ENCODE measurements at places on chromosomes 2 and 18. TPM values are rescaled to one million over a fixed set of nuclear protein-coding genes. Genes with fewer than 3 reads are reported as not detected.

- no peak for DNase-seq
- no peaks in the 10 kb centered on the region for H3K27me3 ChIP-seq
- H3K27ac ChIP-seq = peak overlapping the region; percentile 35
- no peak overlapping the region for H3K4me3 ChIP-seq
- no peaks in the 10 kb centered on the region for H3K4me1 ChIP-seq
- no peaks in the 10 kb centered on the region for H3K36me3 ChIP-seq
Observed at GRCh38 chr18:26262156-26262555, 35.9 kb downstream of the TAF4B start.

DNA sequence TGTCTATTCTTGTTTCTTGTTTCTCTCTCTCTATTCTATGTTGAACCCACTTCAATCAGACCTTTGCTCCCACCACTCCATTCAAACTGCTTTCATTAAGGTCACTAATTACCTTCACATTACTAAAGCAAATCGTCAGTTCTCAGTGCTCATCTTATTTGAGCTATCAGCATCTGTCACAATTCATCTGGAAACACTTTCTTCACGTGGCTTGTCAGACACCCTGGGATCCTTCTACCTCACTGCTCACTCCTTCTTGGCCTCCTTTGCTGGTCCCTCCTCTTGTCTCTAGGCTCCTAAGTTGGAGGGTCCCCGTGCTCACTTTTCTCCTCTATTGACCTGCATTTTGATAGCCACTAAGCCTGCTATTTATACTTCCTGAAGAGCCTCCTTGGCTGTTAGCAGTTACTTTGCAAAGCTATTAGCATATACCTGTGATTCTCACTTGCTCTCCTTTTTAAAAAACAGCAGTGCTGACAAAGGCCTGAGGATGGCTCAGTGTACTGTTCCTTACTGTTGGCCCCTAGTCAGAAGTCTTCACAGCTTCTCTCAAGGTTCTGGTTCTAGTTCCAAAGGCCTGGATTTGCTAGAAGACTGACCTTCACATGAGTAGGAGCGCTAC, 80.2 kb downstream of the PLEKHM3 start:
- no peak overlapping the region for H3K4me3 ChIP-seq
- H3K27me3 ChIP-seq = no peaks in the 10 kb centered on the region
- no peak overlapping the region for H3K27ac ChIP-seq
- H3K4me1 ChIP-seq = peaks cover 8% of the 10 kb centered on the region

- H3K4me1 ChIP-seq = peaks cover 36% of the 10 kb centered on the region
- DNase-seq = no peak
- no peak overlapping the region for H3K4me3 ChIP-seq
- H3K27ac ChIP-seq = no peak overlapping the region
- H3K36me3 ChIP-seq = peaks cover 2% of the 10 kb centered on the region
Observed at GRCh38 chr2:8606649-8607550, 75.0 kb upstream of the ID2 start.

- no peaks in the 10 kb centered on the region for H3K36me3 ChIP-seq
- no peak overlapping the region for H3K27ac ChIP-seq
- no peak for DNase-seq
- no peak overlapping the region for H3K4me3 ChIP-seq
- no peaks in the 10 kb centered on the region for H3K4me1 ChIP-seq
Observed at GRCh38 chr18:22594155-22594690, 176.5 kb upstream of the CTAGE1 start.

DNA sequence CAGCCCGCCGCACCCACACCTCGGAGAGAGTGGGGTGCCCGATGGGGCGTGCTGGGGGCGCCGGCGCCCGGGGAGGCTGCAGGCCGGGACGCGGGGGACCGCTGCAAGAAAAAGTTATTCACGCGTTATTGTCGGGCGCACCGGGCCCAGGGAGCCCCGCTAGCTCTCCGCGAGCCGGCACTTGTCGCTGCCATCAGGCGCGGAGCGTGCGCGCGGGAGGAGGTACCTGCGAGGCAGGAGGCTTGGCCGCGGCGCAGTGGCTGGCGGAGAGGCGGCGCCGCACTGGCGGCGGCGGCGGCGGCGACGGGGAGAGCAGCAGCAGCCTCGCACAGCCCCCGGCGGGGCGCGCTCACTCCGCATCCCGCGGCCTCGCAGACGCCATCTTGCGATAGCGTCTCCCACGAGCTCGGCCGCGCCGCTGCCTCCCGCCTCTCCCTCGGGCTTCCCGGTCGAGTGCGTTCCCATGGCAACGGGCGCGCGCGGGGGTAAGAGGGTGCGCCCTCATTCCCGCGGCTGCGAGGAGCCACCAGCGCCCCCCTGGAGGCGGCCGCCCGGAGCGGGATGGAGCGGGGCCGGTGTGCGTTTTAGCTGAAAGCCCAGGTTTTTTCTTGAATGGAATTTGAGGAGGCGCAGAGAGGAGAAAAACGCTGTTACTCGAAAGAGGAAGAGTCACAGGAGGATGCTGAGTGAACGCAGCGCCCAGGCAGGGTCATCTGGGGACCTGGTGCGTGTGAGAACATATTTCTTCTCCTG, at the start of gene CHN1:
Gene CHN1, minus strand, starts transcription at position 402 of the 753 bp plus-strand sequence. CDS start 469 bp downstream, outside the sequence.
- H3K27ac ChIP-seq = peak within 1 kb of the TSS; percentile 98
- peaks cover 7% of the 10 kb centered on the region for H3K27me3 ChIP-seq
- no peaks in the 10 kb centered on the region for H3K36me3 ChIP-seq
- peaks cover 30% of the 10 kb centered on the region for H3K4me1 ChIP-seq

- DNase-seq = no peak
- peaks cover 1% of the 10 kb centered on the region for H3K36me3 ChIP-seq
- no peak overlapping the region for H3K4me3 ChIP-seq
Observed at GRCh38 chr18:56647951-56648893, 2.9 kb upstream of the WDR7 start.

- H3K4me1 ChIP-seq = no peaks in the 10 kb centered on the region
- no peak overlapping the region for H3K4me3 ChIP-seq
- no peaks in the 10 kb centered on the region for H3K27me3 ChIP-seq
- no peaks in the 10 kb centered on the region for H3K36me3 ChIP-seq
- no peak for DNase-seq
Observed at GRCh38 chr2:226711606-226712296, 87.9 kb downstream of the IRS1 start.

DNA sequence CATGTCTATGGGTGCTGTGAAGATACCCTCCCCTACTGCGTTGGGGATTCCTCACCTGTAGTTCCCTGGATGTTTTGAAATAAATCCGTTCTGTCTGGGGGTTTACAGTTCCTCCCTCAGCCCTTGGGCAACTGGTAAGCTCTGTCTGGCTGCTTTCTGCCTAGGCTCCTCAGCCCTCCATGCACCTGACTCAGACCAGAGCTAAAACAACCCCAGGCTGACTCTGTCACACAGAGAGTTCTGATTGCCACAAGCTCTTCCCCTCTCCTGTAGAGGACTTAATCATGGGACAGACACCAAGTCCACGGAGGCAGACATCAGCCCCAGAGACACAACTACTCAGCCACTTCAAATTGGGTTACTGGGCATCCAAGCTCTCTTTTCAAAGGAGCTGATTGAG, 6.3 kb downstream of the VIT start:
- peaks cover 2% of the 10 kb centered on the region for H3K27me3 ChIP-seq
- peaks cover 18% of the 10 kb centered on the region for H3K4me1 ChIP-seq
- H3K27ac ChIP-seq = no peak overlapping the region
- H3K4me3 ChIP-seq = no peak overlapping the region

GRCh38 chr18:41714872-41715271, 240.2 kb upstream of the PIK3C3 start:
- DNase-seq = no peak
- peaks cover 4% of the 10 kb centered on the region for H3K27me3 ChIP-seq
- H3K4me1 ChIP-seq = peaks cover 28% of the 10 kb centered on the region
- no peak overlapping the region for H3K27ac ChIP-seq

DNA sequence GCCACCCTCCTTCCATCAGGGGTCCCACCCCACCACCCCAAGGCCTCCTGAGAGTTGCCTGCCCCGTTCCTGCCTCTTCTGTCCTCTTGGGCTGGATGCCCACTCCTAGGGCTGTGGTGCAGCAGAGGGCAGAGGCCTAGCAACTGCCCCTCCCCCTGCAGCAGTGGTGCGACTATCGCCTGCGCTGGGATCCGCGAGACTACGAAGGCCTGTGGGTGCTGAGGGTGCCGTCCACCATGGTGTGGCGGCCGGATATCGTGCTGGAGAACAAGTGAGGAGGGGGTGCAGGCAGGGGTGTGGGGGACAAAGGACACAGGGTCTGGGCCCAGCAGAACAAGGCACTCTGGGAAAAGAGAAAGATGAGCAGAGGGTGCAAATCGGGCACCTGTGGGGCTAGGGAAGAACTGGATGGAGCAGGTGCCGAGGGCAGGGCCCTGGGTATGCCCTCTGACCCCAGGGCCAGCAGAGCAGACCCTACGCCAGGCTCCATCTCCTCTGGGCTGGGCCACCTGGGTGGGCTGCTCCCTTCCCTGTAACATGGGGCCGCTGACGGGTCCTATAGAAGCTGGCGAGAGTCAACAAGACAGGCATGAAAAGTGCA, 1.0 kb downstream of the CHRNG start:
- H3K27ac ChIP-seq = peak overlapping the region; percentile 84
- peaks cover 4% of the 10 kb centered on the region for H3K27me3 ChIP-seq
- no peak overlapping the region for H3K4me3 ChIP-seq
- peaks cover 1% of the 10 kb centered on the region for H3K36me3 ChIP-seq
- H3K4me1 ChIP-seq = no peaks in the 10 kb centered on the region
- no peak for DNase-seq

GRCh38 chr2:176821350-176821749, 391.2 kb upstream of the HNRNPA3 start:
- no peak overlapping the region for H3K27ac ChIP-seq
- no peak for DNase-seq
- H3K27me3 ChIP-seq = peaks cover 24% of the 10 kb centered on the region
- no peaks in the 10 kb centered on the region for H3K36me3 ChIP-seq
- peaks cover 6% of the 10 kb centered on the region for H3K4me1 ChIP-seq

GRCh38 chr18:11885278-11885947, 22.7 kb downstream of the MPPE1 start:
- no peak overlapping the region for H3K27ac ChIP-seq
- H3K4me1 ChIP-seq = peaks cover 11% of the 10 kb centered on the region
- no peak for DNase-seq

DNA sequence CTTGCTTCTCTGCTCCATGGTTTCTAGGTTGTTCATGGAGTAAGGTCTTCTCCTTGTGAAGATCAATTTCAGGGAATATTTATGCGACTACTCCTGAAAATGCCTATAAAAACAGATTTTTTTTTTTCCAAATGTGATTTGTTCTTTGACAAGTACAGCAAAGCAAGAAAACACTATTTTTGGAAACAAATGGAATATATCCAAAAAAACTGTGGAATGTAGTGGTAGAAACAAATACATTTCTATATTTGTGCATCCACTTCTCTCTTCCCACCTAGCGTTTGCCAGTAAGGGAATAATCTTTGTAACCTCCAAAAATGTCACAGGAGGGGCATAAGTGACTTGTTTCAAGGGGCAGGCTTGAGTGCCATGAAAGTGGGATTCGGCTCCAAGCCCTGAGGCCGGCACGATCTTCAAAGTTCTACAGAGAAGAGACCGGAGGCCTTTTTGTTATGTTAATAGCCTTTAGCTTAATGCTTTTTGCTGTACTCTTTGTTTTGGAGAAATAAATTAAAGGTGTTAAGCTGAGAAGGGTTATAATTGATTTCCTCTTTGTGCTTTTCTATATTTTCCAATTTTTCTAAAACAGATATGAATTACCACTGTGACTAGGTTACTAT, 200.6 kb downstream of the NRP2 start:
- H3K4me1 ChIP-seq = no peaks in the 10 kb centered on the region
- DNase-seq = no peak
- no peaks in the 10 kb centered on the region for H3K36me3 ChIP-seq

GRCh38 chr2:3288470-3289170, 89.0 kb downstream of the EIPR1 start:
- H3K4me3 ChIP-seq = no peak overlapping the region
- peaks cover 1% of the 10 kb centered on the region for H3K4me1 ChIP-seq
- no peak for DNase-seq

- H3K4me3 ChIP-seq = no peak overlapping the region
- DNase-seq = no peak
- H3K27ac ChIP-seq = no peak overlapping the region
- H3K27me3 ChIP-seq = no peaks in the 10 kb centered on the region
- H3K36me3 ChIP-seq = no peaks in the 10 kb centered on the region
- H3K4me1 ChIP-seq = peaks cover 3% of the 10 kb centered on the region
Observed at GRCh38 chr2:83186105-83186760, 1272.8 kb downstream of the SUCLG1 start.

GRCh38 chr2:23488584-23488983, 103.6 kb downstream of the KLHL29 start:
- peaks cover 9% of the 10 kb centered on the region for H3K4me1 ChIP-seq
- peaks cover 27% of the 10 kb centered on the region for H3K27me3 ChIP-seq
- DNase-seq = no peak
- H3K36me3 ChIP-seq = no peaks in the 10 kb centered on the region
- H3K4me3 ChIP-seq = no peak overlapping the region
- no peak overlapping the region for H3K27ac ChIP-seq

DNA sequence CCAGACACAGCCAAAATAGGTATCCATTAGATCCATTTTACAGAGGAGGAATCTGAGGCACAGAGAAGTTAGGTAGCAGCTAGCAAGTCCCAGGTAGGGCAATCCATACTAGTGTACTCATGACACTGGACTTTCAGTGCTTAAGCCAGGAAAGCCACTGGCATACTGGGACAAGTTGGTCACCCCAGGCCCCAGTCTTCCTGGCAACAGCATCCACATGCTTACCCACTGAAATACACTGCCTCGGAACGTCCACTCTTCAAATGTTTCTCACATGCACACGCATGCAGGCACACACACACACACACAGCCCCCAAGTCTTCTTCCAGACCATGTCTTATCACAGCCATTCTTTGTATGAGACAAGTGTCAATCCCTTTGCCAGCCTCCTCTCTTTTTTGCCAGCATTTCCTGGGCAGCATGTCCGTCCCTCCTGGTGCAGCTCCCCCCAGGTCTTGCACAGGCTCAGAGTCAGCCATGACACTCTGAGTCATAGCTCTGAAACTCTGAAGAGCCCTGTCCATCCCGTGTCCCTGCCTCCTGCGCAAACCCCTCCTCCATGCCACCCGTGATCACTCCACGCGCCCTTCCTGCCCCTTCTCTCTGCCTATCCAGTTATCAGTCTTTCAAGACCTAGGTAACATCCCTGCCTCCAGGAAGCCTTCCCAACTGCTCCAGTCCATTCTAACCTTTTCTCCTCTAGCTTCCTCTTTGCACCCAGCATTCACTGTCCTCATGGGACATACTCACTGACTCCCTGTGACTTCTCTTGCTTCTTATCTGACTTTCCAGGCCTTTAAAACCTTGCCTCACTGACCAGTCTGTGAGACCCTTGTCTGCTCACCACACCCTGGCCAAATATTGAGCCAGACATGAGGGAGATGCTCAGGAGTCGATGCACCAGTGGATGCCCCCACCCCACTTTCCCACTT, 10.9 kb upstream of the TEX261 start:
- H3K4me3 ChIP-seq = no peak overlapping the region
- DNase-seq = no peak
- H3K4me1 ChIP-seq = peaks cover 2% of the 10 kb centered on the region

- H3K36me3 ChIP-seq = no peaks in the 10 kb centered on the region
- no peak for DNase-seq
- H3K27ac ChIP-seq = no peak overlapping the region
- no peak overlapping the region for H3K4me3 ChIP-seq
- H3K4me1 ChIP-seq = no peaks in the 10 kb centered on the region
- no peaks in the 10 kb centered on the region for H3K27me3 ChIP-seq
Observed at GRCh38 chr2:150621526-150622213, 134.2 kb upstream of the RND3 start.

The AOX1 gene
- total RNA-seq = 4.1 TPM

The FAM117B gene
- total RNA-seq = 28.5 TPM

The FSIP2 gene
- total RNA-seq = 19.4 TPM

The CXCR4 gene
- 10.4 TPM for total RNA-seq

The SMYD1 gene
- not detected for total RNA-seq

The UGT1A8 gene
- not detected for total RNA-seq

The PDE11A gene
- total RNA-seq = 60.5 TPM
